ENCODE measurements at places on chromosomes 12 and 14. TPM values are rescaled to one million over a fixed set of nuclear protein-coding genes. Genes with fewer than 3 reads are reported as not detected.

GRCh38 chr12:104565606-104566243 is 109.0 kb downstream of the CHST11 start:
- no peak for DNase-seq

GRCh38 chr12:121795034-121795968 is 1.8 kb upstream of the RHOF start:
- DNase-seq = no peak

GRCh38 chr12:116783525-116784237 is 45.6 kb downstream of the RNFT2 start:
- no peak for DNase-seq

Gene NAV3
- 9.3 TPM for polyA plus RNA-seq

DNA sequence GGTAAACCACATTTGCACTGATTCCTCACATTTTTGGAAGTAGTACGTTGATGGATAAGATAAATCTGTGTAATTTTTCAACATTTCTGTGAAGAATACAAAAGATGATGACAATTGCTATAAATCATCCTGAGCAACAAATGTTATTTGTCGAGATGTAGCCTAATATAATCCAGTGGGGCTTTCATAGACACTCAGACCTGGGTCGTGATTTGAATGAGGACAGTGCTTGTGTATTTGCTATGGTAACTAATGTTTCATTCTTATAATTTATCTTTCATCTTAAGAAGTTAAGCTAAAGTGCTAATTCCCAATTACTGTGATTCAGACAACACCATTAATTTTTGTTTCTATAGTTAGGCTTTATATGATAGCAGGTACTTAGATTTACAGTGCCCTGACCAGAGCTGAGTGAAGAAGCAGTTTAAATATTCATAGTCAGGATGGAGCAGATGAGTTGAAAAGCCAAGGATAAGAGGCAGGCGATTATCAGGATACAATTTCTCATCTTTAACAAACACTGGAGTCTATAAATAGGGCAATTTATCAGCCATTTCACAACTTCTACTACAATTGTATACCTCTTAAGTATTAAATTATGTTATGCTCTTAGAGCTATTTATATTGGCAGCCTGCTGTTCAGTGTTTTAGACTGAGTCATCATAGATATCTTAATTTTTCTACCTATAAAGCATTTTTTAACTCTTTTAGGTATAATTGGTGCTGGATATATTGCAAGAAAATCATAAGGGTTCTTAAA is 359.9 kb downstream of the TRHDE start:
- DNase-seq = no peak

Measured in right renal pelvis (tissue), 4 donors.